ENCODE measurements at places on chromosomes 11 and 22.

GRCh38 chr11:4448995-4449394, at the start of gene OR52K2:
OR52K2 (plus strand) TSS chr11:4449295; CDS start chr11:4449340, 45 bp downstream.
- no peak for DNase-seq

- no peak for DNase-seq
These were observed 86.2 kb upstream of the BARX2 start for GRCh38 chr11:129289350-129290040.

GRCh38 chr22:30941363-30941740, 27.2 kb downstream of the MORC2 start:
- no peak for DNase-seq

GRCh38 chr11:22477312-22477711, 139.1 kb downstream of the SLC17A6 start:
- DNase-seq: no peak

- DNase-seq: no peak
These were observed 5.8 kb upstream of the LGALS1 start for GRCh38 chr22:37669586-37669985.

DNA sequence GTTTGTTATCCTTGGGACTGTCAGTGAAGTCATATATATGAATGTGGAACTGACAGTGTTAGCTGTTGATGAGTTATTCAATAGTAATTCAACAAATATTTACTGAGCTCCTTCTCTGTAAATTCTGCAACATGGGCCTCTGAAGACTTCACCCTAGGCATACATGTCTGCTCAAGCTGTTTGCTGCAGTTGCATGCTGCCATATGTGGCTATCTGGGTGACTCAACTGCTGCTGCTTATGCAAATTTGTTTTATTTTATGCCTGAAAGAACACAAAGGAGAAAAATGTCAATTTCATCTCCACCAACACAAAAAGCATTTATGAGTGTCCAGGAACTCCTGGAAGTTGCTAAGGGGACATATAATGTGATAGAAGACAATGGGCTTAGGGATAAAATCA, 417.6 kb downstream of the AASDHPPT start:
- DNase-seq: no peak

- no peak for DNase-seq
These were observed 75.9 kb downstream of the CADM1 start for GRCh38 chr11:115428306-115428705.

GRCh38 chr11:124719534-124719933, 20.2 kb upstream of the NRGN start:
- no peak for DNase-seq

DNA sequence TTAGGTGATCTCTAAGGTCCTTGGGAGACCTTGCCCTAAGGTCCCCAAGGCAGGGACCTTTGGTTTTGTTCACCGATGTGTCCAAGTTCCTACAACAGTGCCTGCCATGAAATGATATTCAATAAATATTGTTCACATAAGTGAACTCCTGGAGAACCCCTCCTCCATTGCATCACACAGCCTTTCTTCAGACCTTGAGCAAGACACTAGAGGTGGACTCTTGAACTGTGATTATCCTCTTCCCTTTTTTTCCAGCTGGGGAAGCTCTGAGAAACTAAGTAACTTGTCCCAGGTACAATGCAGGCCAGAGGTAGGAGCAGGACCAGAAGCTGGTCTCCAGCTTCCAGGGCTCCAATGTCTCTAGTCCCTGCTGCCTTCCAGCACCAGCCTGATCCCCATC, 76.6 kb upstream of the LMO1 start:
- no peak for DNase-seq

GRCh38 chr22:24409707-24410106, 17.7 kb upstream of the ADORA2A start:
- no peak for DNase-seq

GRCh38 chr11:96309016-96309642, 33.9 kb downstream of the MAML2 start:
- no peak for DNase-seq

DNA sequence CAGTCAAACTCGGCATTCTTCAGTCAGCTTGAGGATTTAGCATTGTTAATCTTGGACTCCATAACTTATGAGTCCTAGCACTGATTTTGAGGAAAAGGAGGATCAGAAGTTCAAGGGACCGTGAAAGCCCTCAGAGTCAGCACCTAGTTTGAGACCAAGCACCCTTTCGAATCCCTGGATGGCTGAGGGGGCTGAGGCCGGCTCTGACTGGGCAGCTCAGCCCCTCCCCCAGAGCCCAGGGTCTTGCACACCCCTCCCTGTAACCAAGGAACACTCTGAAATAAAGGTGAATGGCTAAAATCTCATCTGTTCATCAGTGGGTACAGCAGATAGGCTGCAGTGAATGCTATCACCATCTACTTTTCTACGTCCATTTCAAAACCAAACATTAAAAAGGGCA, 27.3 kb downstream of the SLC25A18 start:
- DNase-seq: no peak

- DNase-seq: no peak
These were observed 8.9 kb upstream of the APOBEC3G start for GRCh38 chr22:39068033-39068785.

GRCh38 chr11:2578929-2579270, 120.9 kb downstream of the KCNQ1OT1 start:
- DNase-seq: no peak

DNA sequence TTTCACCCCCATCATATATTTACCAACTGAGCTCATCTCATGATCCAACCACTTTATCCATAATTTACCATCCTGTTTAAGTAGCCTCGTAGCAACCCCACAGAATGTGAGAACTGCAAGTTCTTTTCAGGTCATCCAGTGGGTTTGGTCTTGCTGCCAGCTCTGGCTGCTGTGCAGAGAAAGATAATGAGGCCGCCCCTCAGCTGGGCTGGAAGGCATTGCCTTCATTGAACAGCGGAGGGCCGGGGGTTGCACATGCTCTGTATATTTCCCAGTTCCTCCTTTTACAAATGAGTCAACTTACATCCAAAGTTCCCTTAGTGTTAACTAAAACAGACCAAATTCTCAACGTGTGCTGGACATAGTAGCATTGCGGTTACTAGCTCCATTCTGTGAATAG, 96.7 kb downstream of the SYN3 start:
- DNase-seq: no peak

- DNase-seq: no peak
These were observed 11.0 kb upstream of the SPTBN2 start for GRCh38 chr11:66739983-66740382.

- DNase-seq: no peak
These were observed 21.2 kb downstream of the P2RX3 start for GRCh38 chr11:57359396-57359795.

GRCh38 chr11:10375280-10375971, 70.6 kb downstream of the ADM start:
- no peak for DNase-seq

DNA sequence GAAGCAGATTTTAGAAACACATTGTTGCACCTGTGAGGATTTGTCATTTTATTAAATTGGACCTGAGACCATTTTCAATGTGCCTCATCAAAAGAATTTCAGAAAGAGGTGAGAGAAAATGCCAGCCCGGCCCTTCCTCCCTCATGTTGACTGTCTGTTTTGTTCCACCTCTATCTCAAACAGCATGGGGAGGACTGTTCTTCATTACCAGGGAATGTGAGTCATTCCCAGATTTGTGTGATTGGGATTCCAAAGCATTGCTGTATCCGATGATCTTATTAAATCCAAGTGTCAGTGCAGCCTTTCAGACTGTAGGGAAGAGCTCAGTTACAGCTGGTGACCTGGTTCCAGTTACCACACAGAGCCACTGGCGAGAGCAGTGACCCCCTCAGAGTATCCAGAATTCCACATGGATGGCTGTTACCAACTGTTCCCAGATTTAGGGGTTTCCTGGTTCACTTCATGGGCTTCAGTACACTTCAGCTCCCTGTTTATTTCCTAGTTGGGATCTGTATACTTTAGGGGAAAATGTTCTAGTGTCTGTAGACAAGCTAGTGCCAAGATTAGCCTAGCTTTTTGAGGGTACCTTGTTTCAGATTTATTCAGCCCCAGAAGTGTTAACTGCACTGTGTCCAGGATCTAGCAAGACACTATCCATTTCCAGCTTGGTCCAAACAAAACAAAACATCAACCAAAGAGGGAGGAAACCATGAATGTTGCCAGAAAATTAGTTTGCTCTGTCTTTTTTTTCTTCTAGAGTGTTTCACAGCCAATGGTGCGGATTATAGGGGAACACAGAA, 20.9 kb downstream of the KREMEN1 start:
- no peak for DNase-seq

DNA sequence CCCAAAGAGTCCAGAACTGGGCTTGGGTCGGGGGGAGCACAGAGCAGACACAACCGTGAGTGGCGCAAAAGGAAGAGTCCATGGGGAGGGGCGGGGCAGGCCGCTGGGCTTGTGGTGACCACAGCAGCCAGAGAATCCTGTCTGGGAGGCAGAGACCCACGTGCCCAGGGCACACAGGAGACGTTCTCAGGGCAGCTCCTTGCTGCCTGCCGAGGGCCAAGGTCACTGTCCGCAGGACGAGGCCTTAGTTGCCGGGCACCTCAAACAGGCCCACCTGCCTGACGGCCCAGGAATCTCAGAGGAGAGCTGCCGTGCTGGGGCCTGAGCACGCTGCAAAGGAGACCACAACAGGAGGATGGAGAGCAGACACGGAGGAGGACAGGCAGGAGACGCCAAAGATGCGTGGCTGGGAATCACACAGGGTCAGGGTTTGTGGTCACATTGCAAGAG, 87.8 kb downstream of the MYEOV start:
- DNase-seq: no peak

DNA sequence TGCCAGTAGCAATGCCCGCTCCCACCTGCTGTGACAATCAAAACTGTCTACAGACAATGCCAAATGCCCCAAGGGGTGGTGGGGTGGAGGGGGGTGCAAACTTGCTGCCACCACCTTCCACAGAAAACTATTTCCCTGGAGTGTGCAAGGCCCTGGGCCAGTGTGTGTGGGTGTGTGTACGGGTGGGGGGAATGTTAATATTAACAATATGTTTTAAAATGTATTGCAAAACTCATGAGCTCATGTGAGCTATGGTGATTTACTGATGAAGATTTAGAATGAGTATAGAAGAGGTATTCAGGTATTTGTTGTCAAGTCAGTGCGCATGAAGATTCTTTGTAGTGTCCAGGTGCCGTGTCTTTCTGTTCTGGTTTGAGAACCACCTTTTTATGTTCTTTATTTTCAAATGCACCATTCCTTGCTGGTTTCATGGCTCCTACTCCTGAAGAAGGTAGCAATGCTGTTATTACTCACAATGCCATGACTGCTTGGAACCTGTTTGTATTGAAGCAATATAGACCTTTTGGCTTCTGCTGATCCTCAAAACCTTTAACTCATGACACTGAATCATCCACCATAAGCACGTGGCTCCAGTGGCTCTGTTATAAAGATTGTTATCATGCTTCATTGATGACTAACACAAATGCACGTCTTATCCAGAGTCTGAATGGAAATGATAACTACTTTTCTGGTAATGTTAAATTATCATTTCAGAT, 29.9 kb upstream of the AQP11 start:
- no peak for DNase-seq

DNA sequence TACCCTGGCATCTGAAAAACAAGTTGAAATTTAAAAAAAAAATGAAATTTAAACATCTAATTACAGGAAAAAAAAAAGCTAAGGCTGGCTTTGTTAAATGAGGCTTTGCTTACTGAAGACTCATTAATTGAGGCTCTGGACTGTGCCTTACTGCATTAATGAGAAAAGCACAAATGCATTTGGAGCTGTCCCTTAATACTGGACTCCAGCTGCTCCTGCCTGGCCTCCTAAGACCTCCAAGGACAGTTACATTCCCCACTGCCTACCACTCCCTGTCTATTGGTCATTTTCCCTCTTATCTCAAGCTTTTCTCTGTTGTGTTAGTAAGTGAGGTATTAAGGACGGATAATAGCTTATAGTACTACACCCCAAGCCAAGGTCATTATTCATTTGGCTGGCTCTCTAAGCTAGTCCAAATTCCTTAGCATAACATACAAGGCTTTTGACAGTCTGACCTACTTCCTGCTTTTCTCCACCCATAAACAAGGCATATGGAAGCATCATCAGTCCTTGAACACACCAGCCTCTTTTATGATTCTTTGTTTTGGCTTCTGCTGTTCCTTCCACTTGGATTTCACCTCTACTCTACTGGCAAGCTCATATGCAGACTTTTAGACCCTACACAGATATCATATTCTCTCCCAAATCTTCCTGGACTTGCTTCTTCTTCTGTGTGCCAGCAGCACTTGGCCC, 62.5 kb downstream of the USP35 start:
- no peak for DNase-seq

DNA sequence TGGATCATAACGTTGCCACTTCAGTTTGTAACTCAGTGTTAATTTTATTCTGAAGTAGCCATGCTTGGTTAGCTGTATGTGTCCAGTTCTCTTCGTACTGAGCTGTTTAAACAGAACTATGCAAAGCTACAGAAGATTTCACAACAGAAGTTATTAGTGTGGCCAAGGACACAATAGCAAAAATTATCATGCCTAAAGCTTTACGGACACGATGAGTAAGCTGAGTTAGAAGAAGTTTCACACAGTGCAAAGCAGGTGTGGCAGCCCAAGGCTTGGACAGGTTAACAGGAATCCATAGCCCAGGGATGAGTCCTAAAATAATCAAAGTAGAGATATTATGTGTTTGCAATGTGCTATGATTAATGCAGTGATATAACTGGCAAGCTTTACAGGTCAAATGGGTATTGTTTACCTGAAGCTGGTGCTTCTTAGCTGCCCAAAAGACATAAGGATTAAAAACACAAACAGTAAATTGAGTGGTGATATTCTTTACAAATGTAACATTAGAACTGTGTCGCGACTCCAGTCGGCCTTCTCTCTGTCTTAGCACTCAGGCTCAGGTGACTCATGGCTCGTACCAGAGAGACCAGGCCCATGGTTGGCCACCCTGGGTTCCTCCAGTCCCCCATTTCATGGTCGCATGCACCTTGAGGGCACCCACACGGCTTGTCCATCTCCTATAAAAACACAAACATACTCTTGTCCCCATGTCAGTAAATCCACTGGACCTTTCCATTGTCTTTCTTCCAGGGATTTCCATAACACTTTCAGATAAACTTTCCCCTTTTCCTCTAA, 35.5 kb upstream of the NCAM1 start:
- no peak for DNase-seq

DNA sequence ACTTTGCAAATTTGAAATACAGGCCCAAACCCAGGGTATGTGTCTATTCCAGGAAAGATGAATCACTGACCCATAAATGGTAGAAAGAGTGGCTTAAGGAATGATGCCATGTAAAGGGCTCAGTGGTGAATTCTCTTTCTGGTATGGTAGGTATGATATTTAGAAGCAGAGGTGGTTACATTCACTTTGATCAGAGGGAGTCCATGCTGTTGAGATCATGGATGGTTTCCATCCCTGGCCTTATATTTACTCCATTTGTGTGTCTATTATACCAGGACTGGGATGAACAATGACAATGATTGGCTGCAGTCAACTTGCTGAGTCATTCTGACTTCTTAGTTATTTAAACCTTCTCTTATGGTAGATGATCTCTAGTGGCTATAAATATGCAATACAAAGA, 419.8 kb upstream of the LRRC4C start:
- no peak for DNase-seq

- no peak for DNase-seq
These were observed 76.0 kb downstream of the RBFOX2 start for GRCh38 chr22:35952576-35952975.

- DNase-seq: no peak
These were observed 7.5 kb downstream of the CFL1 start for GRCh38 chr11:65850217-65851082.

GRCh38 chr11:2798951-2799761, 86.4 kb downstream of the CDKN1C start:
- DNase-seq: no peak

GRCh38 chr11:69939551-69940245, 120.5 kb upstream of the FGF3 start:
- DNase-seq: no peak

Measured in iPS DF 19.7 (cell line).